ENCODE measurements at places on chromosomes 11 and 22. TPM values are rescaled to one million over a fixed set of nuclear protein-coding genes. Genes with fewer than 3 reads are reported as not detected.

The OR51E1 gene
- total RNA-seq, result not detected

DNA sequence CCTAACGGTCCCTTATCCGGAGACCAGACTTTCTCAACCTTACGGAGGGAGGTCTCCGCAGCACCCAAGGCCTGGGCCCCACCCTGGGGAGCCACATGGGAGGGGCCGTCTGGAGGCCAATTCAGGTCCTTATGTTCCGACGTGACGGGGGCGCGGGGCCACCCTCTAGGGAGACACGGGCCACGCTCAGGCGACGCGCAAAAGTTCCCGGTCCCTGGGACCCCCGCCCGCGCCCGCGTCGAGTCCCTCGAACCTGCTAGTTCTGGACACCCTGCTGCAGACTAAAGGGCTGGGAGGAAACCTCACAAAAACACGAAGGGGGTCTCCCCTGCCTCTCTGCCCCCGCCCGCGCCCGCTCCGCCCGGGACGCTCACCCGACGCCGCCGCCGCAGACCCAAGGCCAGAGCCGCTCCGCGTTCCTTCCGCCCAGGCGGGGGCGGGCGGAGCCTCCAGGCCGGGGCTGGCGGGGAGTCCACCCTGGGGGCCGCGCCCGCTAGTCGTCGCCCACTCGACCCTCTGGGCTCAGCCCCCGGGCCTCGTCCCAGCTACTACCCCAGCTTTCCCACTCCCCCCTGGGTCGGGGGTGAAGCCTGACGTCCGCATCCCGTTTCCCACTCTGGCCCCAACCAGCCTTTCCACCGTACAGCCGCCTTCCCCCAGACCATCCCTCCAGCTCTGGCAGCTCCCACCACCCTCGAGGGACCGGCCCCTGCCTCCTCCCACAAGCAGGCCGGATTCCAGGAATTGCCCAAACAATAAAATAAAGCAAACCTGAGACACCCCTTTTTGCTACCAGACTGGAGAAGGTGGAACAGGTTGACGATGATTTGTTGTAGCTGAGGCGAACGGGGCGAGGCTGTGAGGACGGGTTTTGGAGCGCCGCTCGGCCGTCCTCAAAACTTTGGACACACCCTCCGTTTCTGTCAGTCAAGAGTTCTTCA lies 2.7 kb downstream of the RNH1 start:
- DNase-seq, result peak; percentile 81

- no peak for DNase-seq
Measured at GRCh38 chr22:21726650-21727049, 8.9 kb downstream of the YPEL1 start.

GRCh38 chr22:40690370-40690769 lies 11.1 kb downstream of the MCHR1 start:
- no peak for DNase-seq

DNA sequence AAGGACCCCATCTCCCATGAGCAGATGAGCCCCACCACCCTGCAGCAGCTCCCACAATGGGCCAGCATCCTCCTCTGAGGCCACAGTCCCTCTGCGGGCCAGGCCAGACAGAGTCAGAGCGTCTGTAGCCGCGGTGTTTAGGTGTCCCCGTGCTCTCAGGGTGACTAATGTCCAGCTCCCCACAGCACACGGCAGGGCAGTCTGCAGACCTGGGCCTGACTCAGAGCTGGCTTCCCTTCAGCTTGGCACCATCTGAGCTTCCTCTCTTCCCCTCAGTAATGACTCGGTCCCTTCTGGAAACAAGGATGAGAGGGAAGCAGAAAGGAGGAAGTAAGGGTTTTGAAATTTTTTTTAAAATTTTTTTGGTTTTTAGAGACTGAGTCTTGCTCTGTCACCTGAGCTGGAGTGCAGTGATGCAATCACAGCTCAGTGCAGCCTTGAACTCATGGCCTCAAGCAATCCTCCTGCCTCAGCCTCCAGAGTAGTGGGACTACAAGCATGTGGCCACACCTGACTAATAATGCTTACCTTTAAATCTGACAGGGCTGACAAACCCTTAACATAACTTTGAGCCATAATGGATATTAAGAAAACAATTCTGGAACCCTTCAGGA lies 28.5 kb downstream of the LRRC74B start:
- DNase-seq, result no peak

DNA sequence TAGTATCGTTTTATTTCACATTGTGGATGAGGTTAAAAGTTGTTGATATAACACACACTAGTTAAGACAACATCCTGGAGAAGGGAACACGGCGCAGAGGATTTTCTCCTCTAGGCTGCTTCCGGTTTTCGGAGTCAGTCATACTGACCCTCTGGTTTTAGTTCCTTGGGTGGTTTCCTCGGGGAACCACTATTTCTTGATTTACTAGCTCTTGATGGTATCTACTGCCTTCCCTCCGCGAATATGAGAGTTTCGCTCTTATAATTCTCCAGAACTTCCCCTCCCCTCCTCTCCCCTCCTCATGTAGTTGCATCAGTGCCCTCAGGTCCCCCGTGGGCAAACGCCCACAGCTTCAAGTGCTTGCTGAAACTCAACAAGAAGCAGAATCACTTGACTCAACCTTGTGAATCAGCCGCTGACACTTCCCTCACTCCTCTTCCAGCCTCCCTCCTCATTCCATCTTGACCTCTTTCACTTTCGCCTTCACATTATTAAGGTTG lies 15.9 kb upstream of the APOBEC3A start:
- peak; percentile 80 for DNase-seq

The KCNQ1 gene
- total RNA-seq, result 52.9 TPM

- no peak for DNase-seq
Measured at GRCh38 chr11:35981581-35981980, 37.7 kb downstream of the LDLRAD3 start.

The HORMAD2 gene
- not detected for total RNA-seq

DNA sequence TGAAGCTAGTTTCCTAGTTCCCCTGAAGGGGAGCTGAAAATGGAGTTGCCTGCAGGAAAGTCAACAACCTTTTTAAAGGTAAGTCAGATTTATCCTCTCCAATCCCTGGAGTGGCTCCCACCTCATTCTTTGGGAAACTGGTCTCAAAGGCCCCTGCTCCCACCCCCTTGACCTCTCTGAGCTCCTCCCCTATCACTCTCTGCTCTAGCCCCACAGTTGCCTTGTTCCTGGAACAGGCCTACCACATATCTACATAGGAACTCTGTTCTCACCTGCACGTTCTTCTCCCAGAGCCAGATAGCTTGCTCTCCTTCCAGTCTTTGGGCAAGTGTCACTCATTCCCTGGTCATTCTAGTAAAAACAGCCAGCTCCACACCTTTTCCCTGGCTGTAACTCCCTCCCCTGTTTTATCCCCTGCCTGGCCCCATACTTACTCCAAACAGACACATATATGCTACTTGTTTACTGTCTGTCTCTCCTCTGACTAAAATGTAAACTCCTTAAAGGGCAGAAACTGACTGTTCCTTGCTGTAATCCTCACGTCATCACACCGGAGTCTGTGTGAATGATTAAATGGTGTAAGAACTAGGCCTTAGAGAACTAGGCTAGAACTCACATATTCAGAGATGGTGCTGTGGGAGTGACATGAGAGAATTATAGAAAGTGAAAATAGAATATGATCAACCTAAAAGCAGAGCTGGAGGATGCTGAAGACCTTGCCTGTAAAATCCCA lies 53.3 kb downstream of the TCF20 start:
- DNase-seq, result no peak

The MYBPC3 gene
- total RNA-seq, result 0.96 TPM

The RFPL1 gene
- total RNA-seq, result not detected

- no peak for DNase-seq
Measured at GRCh38 chr22:35608088-35608487, 9.0 kb downstream of the MB start.

DNA sequence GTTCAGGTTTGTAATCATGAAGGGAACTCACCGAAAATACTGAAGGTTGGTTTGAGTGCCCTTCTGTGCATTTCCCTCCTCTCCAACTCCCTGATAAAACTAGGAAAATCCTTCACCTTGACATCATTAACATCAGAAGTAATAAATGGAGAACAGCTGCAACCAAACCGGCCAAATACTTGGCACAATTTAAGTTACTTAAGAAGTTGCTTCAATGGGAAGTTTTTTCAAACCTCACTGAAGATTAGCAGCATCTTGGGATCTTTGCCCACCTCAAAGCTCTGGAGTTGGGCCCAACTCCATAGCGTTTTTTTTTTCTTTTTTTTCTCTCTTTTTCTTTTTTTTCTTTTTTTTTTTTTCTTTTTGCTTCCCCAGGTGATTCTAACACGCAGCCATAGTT lies 784.8 kb downstream of the KCNA4 start:
- DNase-seq, result no peak

The SCGB2A2 gene
- total RNA-seq, result not detected

- DNase-seq, result peak; percentile 68
Measured at GRCh38 chr11:121595717-121596161, 143.0 kb upstream of the SORL1-AS1 start.

GRCh38 chr11:14300661-14301304 lies 58.2 kb downstream of the RRAS2 start:
- no peak for DNase-seq

- no peak for DNase-seq
Measured at GRCh38 chr22:41429232-41429950, 17.2 kb downstream of the TOB2 start.

GRCh38 chr11:132933703-132934102 lies 598.6 kb downstream of the OPCML start:
- no peak for DNase-seq

The SIAE gene
- 41.6 TPM for total RNA-seq

The SLC22A12 gene
- not detected for total RNA-seq

The SYT7 gene
- 4.8 TPM for total RNA-seq

GRCh38 chr22:20549232-20549841 lies 41.9 kb downstream of the MED15 start:
- no peak for DNase-seq

The GLYAT gene
- not detected for total RNA-seq

- peak; percentile 72 for DNase-seq
Measured at GRCh38 chr11:7673724-7674434, 579 bp upstream of the CYB5R2 start.

The FGF19 gene
- total RNA-seq, result not detected

DNA sequence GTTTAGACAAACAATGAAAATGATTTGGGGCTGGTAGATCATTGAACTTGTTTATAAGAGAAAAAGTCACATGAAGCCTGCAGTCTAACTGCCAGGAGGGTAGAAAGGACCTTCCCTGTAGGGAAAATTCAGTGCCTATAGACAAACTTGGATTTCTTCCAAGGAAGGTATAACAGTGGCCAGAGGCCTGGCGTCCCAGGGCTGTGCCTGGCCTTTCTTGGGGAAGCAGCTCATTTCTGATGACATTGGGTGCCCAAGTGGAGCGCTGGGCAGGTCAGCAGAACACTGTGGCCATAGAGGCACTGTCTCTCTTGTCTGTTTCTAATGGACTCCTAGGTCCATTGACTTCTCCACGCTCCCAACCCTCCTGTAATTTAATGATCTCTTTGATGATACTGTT lies 6.6 kb upstream of the FXYD6 start:
- no peak for DNase-seq

The CATSPERZ gene
- not detected for total RNA-seq

The JHY gene
- 8.9 TPM for total RNA-seq

The ST14 gene
- 59.1 TPM for total RNA-seq

The LRRC74B gene
- total RNA-seq, result not detected

- DNase-seq, result no peak
Measured at GRCh38 chr11:117892651-117893050, 16.2 kb upstream of the FXYD6 start.

DNA sequence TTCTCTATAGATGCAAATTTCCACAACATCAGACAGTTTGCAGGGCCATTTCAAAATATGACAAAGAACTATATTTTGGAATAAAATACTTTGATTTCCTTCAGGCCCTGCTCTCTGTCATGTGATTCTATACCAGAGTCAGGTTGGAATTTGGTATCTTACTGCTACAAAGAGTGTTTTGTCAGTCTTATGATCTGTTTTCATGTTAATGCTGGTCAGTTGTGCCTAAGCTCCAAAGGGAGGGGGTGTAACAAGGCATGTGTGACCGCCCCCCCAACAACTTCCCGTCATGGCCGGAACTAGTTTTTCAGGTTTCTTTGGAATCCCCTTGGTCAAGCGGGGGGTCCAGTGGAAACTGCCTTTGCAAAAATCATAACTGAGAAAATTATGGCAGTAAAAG lies 15.1 kb downstream of the C11orf96 start:
- no peak for DNase-seq

The EFCAB6 gene
- 3.6 TPM for total RNA-seq

- DNase-seq, result no peak
Measured at GRCh38 chr22:40453671-40454070, 83.3 kb downstream of the SGSM3 start.

GRCh38 chr22:31867386-31868153 lies 76.8 kb upstream of the YWHAH start:
- no peak for DNase-seq

DNA sequence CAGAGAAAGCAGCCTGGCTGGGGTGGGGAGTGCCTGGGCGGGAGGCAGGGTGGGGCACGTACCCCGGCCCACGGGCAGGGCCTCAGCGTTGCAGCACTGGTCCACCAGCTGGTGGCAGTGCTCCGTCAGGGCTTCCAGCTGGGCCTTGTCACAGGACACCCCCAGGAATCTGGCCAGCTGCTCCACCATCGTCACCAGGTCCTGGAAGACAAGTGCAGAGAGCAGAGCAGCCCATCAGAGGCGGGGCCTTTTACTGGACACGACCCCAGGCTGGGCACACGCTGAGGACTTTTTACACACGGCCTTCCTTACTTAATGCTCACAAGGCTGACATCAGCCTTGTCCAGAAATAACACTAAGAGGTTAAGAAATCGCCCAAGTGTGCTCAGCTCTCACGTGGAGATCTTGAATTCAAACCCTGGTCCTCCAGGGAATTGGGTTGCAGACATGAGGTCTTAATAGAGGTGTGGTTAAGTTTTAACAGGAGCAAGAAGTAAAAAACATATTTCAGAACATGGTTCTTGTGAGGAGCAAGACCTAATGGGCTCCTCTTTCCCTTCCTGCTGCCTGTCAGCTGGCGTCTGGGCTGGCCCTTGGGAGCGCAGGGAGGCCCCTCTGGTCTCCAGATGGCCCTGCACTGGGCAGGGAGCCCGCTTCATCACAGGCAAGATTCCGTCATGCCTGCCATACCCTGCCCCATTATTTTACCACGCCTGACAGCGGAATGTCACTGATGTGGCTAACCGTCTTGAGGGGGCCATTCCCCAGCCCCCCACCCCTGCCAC lies 17.1 kb upstream of the EFCAB6 start:
- peak; percentile 70 for DNase-seq

The TIMM10 gene
- 34.7 TPM for total RNA-seq

DNA sequence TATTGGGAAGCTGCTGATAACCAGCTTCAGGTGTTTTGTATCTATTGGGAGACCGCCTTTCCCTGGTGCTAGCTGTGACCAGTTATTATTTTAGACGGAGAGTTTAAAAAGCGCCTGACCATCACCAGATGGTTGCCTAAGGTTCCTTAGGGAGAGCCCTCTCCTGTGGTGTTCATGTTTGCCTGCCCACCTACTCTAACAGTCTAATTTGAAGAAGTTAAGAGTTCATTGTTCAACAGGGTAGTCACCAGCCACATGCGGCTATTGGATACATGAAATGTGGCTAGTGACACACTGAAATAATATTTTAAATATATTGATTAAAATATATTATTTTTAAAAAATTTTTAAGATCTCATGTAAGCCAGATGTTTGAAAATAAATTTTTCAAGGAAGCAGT lies 71.3 kb upstream of the SLN start:
- DNase-seq, result no peak

- DNase-seq, result no peak
Measured at GRCh38 chr11:27246925-27247324, 116.1 kb downstream of the CCDC34 start.

The OR5A1 gene
- total RNA-seq, result not detected
